AG08395 (cell line): ENCODE measurements at places on chromosomes 5 and 9.
A peak's percentile ranks its signal among the peaks of the same experiment; 100 is the strongest.

DNA sequence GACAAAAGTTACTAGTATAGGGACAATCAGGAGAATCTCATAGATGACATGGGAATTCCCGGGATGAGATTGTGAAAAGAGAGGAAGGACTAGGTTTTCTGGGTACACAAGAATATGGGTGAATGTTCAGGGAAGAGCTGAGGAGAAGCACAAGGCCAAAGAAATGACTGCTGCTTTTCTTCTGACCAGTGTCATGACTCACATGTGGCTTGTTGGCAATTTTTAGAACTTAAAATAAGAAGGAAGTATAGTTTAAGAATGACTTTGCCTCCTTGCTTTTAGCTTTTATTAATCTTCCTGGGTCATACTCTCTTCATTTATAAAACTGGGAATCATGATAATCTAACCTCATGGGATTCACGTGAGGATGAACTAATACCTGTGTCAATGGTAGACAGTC, 652.4 kb upstream of the MEF2C start:
- peak; percentile 12 for DNase-seq

DNA sequence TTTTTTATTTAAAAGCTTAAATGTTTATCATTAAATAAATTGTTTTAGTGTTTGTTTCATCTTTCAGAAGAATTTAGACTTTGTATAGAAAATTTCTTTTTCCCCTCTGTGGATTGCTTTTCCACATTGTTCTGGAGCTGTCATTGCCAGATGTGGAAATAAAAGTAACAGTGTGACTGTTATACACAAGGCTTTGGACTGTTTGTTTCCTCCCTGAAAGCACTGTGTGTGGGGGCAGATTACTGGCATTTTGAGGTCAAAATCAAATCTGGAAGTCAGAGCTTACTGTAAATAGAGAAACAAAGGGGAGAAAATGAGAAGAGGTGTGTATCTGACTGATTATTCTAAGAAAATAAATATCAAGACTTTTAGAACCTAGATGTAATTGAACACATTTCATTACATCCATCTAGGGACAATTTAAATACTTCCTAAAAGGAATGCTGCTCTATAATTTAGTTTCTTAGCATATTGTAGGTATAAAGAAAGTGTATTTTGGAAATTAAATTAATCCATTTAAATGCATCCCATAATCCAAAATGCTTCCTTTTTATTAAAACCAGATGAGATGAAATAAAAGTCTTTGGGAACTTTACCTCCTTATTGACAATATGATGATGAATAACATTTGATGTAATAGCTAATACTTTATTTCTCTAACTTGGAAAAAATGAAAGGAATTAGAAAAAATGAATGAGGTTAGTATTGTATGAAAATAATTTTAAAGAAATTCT, 51.9 kb downstream of the ERCC6L2 start:
- no peak for DNase-seq

GRCh38 chr5:116002116-116002906, 30.0 kb upstream of the ARL14EPL start:
- no peak for DNase-seq

- DNase-seq: no peak
Observed at GRCh38 chr5:92378966-92379611, 996.0 kb upstream of the ARRDC3 start.

DNA sequence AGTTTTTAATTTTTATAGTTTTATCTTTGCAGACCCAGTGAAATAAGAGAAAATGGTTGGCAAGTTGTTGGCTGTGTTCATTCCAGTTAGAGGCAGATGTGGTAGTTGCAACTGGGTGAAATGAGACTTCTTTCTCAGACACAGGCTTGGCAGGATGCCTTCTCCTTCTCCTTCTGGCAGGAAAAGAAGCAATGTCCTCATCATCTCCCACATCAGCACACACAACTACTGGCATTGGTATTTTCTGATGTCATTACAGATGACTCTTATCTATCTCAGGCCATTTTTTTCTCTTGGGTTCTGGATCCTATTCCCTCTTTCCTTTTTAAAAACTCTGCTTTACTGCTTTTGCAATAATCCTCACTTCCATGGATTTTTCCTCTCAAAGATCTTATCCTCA, 103.3 kb upstream of the EDIL3 start:
- peak; percentile 39 for DNase-seq

DNA sequence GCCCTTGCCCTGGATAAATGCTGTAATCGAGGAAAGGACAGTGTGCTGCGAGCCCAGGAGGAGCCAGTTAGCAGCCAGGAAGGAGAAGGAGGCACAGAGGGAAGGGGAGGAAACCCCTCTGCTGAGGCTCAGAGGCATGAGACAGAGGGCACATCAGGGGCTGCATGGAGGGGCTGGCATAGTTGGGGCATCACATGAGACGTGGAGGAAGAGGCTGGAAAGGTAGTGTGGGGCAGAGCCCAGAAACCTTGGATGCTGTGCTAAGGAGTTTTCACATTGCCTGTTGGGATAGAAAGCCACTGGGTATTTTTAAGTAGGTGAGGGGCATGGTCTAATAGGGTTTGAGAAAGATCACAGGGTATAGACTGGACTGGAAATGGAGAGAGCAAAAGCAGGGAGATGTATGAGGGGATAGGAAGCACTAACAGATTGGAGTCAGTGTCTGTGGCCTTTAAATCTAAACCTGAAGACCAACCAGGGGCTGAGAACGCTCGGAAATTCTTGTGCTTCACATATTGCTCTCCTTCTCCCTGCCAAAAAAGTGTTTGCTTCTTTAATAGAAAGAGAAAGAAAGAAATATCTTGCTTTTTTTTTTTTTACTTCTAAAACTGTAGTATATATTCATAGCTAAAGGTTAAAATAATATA, 33.0 kb upstream of the ANGPTL2 start:
- no peak for DNase-seq

- DNase-seq: no peak
Observed at GRCh38 chr9:128188209-128188608, 3.2 kb downstream of the CIZ1 start.

DNA sequence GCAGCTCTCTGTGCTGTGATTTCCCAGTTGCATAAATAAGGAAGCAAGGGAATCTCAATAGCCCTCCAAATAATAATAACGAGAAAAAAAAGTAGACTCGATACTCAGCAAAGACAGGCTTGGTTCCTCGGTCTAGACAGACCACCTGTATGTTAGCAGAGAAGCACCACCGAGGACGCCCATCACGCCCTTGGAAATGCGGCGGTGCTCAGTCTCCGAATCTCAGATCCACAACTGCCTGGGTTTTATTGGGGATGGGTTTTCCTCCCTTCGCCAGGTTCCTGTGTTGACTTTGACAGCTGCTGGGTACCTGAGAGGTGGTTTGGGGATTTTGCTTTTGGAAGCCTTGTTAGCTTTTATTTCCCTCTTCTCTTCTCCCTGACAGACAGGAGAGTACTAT, 7.2 kb downstream of the DAB2IP start:
- DNase-seq: no peak

- no peak for DNase-seq
Observed at GRCh38 chr5:116459301-116459700, 115.3 kb downstream of the SEMA6A start.

DNA sequence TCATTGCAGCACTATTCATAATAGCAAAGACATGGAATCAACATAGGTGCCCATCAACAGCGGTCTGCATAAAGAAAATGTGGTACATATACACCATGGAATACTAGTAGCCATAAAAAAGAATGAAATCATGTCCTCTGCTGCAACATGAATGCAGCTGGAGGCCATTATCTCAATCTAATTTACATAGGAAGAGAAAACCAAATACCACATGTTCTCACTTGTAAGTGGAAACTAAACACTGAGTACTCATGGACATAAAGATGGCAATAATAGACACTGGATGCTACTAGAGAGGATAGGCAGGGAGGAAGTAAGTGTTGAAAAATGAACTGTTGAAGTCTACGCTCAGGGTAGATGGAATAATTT, 203.9 kb upstream of the CDH9 start:
- no peak for DNase-seq

GRCh38 chr5:111756581-111757354, at the start of gene NREP:
Gene NREP, minus strand, starts transcription at chr5:111757194. Its CDS starts 1,422 bp downstream, at chr5:111755772.
- DNase-seq: no peak

- DNase-seq: peak; percentile 87
Observed at GRCh38 chr9:114621975-114622609, 11.0 kb downstream of the TMEM268 start.

DNA sequence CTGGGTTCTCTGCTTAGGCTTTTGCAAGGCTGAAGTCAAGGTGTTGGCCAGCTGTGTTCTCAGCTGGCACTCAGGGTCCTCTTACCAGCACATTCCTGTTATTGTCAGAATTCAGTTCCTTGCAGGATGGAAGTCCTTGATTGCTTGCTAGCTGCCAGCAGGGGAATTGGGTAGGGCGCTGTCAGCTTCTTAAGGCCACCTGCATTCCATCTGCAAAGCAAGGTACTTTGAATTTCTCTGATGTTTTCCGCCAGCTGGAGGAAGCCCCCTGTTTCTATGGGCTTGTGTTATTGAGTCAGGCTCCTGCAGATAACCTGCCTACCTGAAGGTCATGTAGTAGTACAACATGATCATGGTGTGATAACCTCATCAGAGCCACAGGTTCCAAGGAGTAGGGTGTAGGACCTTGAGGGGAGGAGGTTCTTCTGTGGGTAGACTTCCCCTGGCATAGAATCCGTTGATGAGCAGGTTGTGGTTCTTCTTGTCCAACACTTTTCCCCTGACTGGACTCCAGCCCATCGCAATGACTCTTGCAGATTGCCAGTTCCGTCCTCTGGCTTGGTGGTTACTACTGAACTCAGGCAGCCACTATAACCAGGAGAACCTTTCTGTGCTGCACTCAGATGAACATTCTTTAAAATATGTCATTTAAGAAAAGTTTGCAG, 6.8 kb downstream of the TENT4A start:
- DNase-seq: no peak

DNA sequence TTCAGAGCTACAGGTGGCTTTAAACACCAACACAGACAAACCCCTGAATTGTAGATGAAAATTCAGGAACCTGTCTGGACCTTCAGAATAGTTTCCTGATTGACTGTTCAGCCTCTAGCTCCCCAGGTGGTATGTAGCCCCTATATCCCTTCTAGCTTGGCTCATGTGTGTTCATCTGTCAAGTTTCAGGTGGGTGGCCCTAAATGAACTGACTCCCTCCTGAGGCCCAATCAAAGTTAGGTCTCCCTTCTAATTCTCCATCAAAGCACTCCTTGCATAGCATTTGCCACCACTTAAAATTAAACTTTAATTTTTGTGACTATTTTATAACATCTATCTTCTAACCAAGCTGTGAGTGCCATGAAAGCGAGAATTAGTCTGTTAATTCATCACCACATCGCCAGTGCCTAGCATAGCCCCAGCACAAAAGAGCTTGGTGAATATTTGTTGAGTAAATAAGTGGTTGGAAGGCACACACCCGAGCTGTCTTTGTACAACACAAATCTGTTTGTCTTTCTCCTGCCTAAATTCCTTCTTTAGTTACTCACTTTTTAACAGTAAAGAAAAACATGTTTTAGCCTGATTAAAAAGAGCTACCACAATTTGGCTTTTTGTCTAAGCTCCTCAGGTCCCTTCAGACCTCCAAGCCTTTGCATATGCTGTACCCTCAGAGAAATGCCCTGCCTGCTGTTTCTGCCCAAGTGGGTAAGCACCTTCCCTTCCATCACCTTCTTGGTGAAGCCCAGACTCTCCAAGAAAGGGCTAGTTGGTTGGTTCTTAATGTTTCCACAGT, 138.1 kb upstream of the HMHB1 start:
- peak; percentile 11 for DNase-seq

DNA sequence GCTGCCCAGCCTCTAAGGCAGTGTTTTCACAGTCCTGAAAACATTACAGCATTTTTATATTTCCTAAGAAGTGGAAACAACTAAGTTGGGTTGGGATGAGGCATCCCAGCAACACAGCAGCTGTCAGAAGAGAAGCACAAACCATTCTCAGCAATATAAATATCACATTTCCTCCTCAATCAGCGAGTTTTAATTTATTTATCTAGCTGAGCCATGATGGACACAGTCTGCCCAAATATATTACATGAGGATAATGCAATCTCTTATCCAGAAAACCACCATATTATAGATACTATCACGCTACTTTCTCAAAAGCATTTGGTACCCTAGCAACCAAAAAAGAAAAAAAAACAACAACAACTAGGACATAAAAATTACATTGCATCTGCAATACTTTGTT, 158.5 kb downstream of the FSTL4 start:
- DNase-seq: no peak

DNA sequence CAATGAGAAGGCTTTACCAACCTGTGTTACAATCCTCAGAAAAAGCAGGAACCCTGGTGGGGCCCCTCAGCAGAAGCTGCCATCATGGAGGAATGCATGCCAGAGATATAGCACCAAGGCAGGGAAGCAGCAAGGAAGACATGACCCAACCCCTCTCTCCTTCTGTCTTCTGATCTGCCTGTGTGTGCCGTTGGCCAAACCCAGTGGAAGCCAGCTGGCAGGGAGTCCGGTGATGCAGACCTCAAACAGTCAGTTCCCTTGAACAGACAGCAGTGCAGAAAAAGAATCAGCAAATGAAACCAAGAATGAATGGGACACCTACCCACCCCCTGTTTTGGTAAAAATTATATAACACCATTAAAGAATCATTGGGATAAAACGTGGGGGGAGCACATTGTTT, 234.2 kb downstream of the ZNF608 start:
- DNase-seq: peak; percentile 28

GRCh38 chr5:32276173-32276853, 36.4 kb downstream of the MTMR12 start:
- DNase-seq: no peak

- no peak for DNase-seq
Observed at GRCh38 chr5:33761139-33761538, 130.7 kb downstream of the ADAMTS12 start.

DNA sequence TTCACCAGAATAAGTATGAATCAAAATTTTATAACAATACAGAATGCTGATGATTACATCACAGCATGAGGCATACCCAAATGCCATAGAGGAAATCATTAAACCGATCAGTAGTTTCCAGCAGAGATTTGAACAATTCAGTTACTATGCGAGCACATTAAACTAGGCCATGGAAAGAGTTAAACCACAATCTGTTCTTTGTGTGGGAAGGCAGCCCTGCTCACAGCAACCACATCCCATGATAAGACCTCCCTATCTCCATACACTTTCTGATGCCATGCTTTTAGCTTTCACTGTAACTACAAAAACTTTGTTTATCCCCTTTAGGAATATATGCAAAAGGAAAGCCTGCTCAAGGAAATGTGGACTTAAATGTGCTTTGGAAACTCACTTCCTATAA, 4.5 kb downstream of the NFIB start:
- no peak for DNase-seq
